ENCODE measurements at places on chromosomes 5 and 9.
A peak's percentile ranks its signal among the peaks of the same experiment; 100 is the strongest.

GRCh38 chr5:115194676-115195075 is 25.0 kb upstream of the TRIM36 start:
- DNase-seq = no peak

DNA sequence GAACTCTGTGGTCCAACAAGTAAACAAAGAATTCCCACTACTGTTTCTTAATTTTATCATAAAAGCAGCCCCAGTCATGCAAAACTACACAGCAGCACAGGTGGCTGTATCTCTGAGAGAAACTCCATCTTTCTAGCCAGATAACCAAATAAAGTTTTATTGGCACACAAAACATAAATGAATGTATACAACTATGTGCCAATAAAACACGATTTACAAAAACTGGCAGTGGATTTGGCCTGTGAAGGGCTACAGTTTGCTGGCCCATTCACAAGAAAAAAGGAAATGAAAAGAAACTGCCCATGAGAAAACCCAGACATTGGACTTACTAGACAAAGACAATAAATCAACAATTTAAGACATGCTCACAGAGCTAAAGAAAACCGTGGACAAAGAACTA is 10.6 kb downstream of the FBXL17 start:
- DNase-seq = no peak

DNA sequence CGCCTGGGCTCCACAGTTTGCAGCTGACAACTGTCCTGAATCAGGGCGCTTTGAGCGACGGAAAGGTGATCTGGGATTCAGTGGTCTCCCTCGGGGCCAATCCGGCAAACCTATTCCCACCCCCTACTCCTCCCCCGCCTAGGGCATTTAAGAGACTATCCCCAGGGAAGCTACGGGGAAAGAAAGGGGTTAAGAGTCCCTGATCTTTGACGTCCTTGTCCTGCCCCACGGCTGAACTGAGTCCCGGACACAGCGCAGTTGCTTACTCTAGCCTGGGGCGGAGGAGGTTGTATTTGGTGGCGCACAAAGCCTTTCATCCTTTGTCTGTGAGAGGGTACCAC is 3.4 kb downstream of the RORB start:
- no peak for DNase-seq

DNA sequence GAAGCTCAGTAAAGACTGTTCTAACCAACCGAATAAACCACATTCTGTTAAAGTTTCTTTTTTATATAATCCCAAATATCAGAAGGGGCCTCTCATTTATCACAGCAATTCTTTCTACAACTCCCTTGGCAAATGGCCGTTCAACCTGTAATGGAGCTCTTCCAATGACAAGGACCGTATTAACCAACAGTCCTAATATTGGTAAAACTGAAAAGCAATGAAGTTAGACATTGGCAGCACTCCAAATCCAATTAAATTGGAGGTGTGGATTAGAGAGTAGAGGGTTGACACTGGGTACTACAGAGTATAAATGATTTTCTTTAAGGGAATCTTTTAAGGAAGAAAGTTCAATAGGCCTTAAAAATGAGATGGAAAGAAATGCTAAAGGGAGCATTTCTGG is 842 bp downstream of the TMED7 start:
- DNase-seq = no peak

DNA sequence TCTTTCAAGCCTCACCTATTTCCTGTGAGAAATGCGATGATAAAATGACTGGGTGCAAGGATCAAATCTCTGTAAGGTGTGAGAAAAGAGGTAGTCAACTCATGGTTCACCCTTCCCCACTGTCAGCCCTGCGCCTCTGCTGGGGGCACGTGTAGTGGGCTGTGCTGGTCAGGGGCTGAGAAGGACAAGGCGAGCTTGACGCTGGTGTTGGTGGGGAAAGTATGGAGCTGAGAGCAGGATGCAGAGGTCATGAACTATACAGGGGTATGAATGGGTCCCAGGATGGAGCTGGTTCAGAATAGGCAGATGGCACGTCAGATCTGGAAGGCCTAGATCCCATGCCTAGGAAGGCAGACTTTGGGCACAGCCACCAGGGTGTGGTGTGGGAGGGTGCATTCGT is 20.6 kb downstream of the PITX1 start:
- DNase-seq = no peak

- DNase-seq = no peak
Observed at GRCh38 chr5:9284781-9285307, 261.0 kb downstream of the SEMA5A start.

- peak; percentile 47 for DNase-seq
Observed at GRCh38 chr9:10704720-10705119, 91.9 kb upstream of the PTPRD start.

GRCh38 chr5:42851481-42851880 is 39.8 kb upstream of the SELENOP start:
- DNase-seq = no peak

DNA sequence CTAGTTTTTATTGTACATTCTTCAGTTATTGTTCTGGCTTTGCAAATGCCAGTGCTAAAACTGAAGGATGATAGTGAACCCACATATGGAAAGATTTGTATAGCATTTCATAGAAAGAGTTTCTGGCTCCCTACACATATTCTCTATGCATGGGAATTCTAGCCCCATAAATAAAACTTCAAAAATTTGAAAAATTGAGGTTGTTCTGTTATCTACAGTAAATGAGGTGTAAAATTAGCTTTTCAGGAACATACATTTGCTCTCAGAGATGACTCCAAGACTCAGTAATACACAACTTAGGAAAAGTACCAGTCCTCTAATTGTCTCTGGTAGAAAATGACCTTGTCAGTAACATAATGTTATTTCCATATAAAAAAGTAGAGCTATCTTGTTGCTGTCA is 80.2 kb upstream of the DPYSL3 start:
- DNase-seq = no peak

GRCh38 chr5:37568018-37568753 is 189.1 kb downstream of the WDR70 start:
- DNase-seq = no peak

DNA sequence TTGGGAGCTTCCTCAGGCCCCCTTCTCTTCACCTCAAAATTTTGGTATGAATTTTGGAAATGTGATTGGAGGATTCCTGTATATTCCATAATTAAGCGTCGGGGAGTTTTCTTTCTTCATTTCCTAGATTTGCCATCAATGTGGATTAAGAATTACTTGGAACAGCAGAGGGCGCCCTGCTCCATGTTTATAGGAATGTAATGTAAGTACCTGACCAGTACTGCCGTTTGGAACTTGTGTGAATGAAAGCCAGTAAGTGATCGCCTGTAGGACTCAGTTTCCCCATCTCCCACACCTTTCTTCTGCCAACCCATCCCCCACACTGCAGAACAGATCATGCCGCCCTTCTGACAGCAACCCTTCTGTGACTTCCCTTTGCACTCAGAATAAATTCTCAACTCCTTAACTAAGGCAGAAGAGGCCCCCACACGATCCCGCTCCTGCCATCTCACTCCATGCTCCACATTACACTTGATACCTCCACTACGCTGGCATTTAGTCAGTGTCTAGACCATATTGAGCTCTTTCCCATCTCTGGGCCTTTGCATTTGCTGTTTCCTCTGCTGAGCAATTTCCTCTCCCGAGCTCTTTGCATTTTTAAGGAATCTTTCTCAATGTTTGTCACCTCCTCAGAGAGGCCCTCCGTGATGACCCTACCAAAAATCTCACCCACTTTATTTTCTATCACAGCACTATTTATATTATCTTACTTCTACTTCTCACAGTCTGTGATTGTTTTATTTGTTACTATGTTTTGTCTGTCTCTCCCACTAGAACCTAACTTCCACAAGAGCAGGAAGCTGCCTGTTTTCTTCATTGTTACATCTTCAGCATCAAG is 79.5 kb upstream of the HTR4 start:
- peak; percentile 78 for DNase-seq

GRCh38 chr5:110224050-110224449 is 502.4 kb downstream of the TMEM232 start:
- no peak for DNase-seq

- no peak for DNase-seq
Observed at GRCh38 chr5:32358611-32359010, 45.9 kb upstream of the MTMR12 start.

DNA sequence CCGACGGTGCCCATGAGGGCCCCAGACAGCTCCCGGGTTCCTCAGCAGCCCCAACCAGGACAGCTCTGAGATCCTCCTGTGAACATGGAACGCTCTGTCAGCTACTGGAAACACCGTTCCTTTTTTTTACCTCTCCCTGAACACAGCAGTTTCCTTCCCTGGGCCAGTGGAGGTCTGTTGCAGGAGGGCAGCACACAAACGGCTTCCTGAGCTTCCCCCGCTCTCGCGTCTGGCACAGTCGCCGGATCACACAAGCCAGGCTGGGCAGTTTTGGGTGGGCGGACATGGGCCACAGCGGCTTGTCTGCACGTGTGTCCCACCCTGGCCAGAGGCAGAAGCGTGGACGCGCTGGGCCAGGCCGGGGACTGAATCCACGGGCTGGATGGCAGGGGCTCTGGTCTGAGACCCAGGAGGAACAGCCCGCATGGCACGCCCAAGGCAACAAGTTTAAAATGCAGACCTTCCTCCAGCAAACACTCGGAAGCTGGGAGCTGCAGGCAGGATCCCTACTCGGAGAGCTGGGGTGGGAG is 106.8 kb upstream of the SARDH start:
- no peak for DNase-seq

DNA sequence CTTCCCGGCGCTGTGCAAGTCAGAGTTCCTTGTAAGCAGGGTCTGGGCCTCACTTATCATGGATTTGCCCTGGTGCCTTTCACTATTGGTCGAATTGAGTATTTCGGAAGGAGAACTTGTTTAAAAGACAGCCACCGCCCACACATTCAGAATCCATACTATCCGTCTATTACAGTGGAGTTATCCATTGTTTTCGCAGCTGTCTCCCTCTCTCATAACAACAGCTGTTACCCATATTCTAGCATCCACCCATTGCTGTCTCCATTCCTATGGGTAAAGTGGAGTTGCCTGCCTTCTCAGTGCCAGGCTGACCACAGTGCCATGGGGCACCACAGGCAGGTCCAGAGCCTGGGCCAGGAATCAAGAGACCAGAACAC is 20.2 kb downstream of the FAXDC2 start:
- no peak for DNase-seq
